ENCODE measurements at places on chromosomes 13 and 19.

DNA sequence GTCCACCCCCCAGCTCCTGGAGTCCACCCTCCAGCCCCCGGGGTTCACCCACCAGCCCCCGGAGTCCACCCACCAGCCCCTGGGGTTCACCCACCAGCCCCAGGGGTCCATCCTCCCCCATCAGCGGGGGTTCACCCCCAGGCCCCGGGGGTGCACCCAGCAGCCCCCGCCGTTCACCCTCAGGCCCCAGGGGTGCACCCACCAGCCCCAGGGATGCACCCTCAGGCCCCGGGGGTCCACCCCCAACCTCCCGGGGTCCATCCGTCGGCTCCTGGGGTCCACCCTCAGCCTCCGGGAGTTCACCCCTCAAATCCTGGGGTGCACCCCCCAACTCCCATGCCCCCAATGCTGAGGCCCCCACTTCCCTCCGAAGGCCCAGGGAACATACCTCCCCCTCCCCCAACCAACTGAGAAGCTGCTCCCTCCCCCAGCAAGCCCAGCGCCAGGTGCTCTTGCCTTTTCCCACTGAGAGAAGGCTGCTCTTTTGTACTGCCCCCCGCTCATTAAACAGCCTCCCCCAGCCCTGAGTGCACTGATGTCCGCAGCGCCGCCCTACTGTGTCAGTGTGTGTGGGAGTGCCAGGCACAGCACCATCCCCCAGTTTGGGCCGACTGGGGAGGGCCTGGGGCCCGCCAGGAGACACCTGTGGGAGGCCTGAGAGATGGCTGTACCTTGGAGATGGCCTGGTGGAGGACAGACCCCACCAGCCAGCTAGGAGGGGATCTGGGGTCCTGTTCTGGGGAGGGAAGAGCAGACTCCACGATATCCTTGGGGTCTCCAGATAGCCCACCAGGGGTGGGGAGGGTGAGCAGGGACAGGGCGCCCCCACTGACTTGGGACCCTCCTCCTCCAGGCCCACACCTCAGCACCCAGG, 750 bp upstream of the AMH start:
- DNase-seq, result no peak

GRCh38 chr13:51596541-51596940, 12.3 kb downstream of the WDFY2 start:
- no peak for DNase-seq

DNA sequence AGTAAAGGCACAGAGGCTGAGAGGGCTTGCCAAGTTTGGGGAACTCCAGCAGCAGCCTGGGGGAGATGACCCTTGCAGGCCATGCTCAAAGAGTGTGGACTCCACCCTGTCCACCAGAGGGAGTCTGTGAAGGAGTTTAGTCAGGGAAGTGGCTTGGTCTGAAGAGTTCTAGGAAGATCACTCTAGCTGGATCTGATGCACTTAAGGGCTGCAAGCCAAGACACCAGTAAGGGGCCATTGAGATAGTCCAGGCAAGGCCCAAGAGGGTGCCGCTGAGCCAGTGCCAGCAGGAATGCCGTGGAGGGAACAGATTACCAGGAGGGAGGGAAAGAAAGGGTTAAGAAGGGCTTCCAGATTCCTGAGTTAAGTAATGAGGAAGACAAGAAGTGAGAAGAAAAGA, 68.7 kb downstream of the ZAR1L start:
- no peak for DNase-seq

DNA sequence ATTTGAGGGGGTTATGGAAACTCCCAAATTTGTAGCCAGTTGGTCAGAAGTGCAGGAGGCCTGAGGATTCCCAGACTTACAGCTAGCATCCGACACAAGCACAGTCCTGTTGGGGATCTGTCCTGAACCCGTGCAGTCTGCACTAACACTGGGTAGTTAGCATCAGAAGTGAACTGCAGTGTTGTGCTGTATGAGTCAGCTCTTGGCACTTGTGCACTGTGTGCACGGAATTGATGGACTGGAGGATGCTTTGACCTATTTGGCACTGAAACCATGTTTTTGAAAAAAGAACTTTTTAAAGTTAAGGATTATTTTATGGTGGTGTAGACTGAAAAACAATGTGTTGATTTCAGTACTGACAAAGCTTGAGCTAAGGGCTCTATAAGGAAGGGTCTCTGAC, 279.0 kb downstream of the NHLRC3 start:
- peak; percentile 78 for DNase-seq

GRCh38 chr19:33063753-33064457, 783 bp downstream of the RHPN2 start:
- no peak for DNase-seq

DNA sequence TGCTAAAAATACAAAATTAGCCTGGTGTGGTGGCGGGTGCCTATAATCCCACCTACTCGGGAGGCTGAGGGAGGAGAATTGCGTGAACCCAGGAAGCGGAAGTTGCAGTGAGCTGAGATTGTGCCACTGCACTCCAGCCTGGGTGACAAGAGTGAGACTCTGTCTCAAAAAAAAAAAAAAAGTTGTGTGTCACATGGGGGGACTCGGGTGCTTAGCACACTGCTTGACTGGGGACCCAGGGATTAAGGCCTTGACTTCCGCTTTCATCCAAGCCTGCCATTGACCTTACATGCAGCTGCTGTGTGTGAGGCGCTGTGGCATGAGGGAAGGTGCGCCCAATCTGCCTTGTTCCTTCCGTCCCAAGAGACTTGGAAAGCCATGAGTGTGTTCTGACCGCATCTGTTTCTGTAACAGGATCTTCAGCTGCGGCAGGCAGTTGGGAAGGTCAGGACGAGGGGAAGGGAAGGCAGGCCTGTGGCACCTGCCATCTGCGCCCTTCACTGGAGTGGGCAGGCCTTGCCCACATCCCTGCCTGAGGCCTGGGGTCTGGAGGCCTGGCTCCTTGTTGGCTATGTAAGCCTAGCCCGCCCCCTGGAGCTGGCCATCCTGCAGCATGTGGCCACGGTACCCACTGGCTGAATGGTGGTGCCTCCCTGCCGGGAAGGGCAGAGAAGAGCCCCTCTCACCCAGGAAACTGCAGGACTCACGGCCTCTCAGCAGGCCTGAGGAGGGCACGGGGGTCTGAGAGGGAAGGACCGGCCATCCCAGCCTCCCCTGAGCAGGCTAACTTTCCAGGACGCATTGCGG, 23.0 kb downstream of the PPP1R37 start:
- no peak for DNase-seq

DNA sequence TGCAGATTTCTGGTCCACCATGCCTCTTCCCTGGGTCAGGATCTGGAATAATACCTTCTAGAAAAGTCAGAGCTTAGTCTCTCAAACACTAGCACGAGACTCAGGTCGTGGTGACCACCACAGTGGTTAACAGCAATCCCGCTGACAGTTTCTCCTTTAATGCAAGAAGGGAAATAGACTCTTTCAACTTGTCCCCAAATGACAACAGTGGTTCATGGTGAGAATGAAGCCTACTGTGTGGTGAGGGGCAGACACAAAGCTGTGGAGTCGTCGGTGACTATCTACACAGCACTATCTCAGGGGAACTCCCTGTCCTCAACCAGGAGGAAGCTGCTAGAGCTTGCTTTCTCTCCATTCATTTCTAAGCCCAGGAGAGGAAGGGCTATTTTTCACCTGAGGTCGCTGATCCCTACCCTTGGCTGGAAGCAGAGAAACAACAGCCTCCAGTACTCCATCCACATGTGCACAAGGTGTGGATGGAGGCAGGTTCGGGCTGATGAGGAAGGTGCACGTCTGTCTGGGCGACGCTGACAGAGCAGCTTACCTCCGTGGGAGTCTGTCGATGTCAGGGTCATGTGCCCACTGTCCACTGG, 72.4 kb downstream of the STK24 start:
- no peak for DNase-seq

DNA sequence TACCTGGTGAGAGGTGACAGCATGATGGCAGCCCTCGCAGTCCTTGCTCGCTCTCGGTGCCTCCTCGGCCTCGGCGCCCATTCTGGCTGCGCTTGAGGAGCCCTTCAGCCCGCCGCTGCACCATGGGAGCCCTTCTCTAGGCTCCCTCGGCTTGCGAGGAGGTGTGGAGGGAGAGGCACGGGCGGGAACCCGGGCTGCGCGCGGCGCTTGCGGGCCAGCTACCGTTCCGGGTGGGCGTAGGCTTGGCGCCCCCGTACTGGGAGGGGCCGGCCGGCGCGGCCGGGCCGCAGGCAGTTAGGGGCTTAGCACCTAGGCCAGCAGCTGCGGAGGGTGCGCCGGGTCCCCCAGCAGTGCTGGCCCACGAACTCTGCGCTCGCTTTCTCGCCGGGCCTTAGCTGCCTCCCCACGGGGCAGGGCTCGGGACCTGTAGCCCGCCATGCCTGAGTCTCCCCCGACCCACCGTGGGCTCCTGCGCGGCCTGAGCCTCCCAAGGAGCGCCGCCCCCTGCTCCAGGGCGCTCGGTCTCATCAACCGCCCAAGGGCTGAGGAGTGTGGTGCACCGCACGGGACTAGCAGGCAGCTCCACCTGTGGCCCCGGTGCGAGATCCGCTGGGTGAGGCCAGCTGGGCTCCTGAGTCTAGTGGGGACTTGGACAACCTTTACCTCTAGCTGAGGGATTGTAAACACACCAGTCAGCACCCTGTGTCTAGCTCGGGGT, 1624.3 kb downstream of the SLITRK1 start:
- DNase-seq, result no peak

All from posterior vena cava (tissue), 2 donors.